Adrenal gland (tissue), 19 donors: ENCODE measurements at places on chromosomes 1 and 21. TPM values are rescaled to one million over a fixed set of nuclear protein-coding genes. Genes with fewer than 3 reads are reported as not detected.
A peak's percentile ranks its signal among the peaks of the same experiment; 100 is the strongest.

Gene SPATA21
- not detected for total RNA-seq

Gene CLCA2
- 1.1 TPM for total RNA-seq

Gene TNNI3K
- total RNA-seq: 2.9 TPM

DNA sequence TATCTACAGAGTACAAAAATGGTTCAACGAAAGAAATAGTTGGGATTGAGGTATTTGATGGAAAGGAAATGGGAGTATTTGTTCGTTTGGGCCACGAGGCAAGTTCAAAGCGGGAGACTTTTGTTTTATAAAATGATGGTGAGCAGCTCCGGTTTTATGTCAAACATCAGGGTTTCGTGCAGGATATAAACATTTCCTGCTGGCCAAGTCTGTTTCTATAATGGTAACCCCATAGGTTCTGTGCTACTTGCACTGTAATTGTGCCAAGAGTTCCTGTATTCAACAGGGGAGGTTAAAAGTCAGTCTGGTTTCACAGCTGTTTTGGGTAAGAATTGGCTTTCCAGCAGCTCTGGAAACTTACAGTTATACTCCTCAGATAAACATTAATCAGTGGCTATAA lies 290.3 kb upstream of the NRIP1 start:
- no peak for DNase-seq

DNA sequence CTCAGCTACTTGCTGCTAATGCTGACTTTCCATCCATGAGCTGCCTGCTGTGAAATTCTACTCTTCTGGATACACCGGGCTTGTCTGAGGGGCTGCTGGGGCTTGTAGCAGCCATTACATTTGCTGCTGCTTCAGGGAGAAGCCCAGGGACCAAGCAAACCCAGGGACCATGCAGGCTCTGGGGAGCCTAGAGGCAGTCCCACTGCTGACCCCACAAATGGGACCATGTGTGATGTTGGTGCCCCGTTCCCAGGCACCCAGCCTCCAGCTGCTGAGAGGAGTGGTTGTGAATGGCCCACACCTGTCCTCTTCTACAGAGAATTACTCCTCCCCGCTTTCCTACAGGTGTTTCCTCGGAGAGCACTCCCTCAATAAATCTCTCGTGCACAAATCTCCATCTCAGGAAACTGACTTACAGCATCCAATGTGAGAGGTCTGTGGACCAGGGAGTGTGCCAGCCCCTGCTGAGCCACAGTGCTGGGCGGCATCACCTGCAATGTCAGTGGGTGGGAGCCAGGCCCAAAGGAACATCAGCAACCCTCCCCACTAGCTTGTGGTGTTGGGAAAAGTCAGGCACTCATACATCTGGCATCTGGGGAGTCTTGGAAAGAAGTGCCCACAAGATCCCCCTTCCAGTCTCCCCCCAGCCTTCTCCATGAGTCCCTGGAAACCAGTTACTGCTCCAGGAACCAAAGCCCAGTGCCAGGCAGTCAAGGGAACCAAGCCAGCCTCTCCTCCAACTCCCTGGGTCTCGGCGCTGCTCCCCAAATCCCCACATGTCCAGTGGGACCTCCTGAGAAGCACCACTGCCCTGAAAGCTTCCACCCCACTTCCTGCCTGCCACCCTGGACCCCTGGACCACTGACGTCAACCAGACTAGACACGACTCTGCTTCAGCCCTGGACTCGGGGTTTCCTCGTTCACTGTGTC lies 65.1 kb downstream of the TCP10L start:
- no peak for DNase-seq

GRCh38 chr1:49229555-49229954 lies 452.9 kb upstream of the BEND5 start:
- DNase-seq: no peak

DNA sequence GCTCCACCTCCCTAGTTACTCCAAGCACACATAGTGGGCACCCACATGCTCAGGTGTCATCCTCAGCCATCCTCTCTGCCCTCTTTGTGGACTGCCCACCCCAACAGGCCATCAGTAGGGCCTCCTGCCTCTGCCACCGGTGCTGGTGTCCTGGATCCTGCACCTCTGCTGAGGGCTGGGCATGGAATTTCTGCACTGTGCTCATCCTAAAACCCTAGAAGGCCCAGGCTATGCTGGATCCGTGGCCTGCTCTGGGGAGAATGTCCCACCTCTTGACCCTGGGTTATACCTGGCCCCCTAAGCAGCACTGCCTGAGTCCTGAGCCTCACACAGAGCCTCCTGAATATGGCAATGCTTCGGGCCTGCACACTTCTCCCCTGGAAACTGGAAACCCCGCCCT lies 318.3 kb downstream of the MATN1 start:
- no peak for DNase-seq

DNA sequence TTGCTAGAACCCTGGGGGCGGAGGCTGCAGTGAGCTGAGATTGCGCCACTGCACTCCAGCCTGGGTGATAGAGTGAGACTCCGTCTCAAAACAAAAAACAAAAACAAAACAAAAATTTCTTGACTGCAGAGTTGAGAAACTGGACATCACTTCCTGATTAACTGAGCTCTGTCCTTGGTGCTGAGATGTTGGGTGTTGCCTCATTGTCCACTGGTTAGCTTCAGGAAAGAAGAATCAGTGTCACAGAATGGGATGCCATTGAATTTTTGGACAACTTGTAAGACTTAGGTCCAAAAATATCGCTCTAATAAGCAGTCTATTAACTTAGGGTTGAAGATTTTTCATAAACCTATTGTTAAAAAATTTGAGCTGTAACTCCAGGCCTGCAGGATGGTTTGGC lies 23.8 kb upstream of the KCNA10 start:
- DNase-seq: peak; percentile 15

DNA sequence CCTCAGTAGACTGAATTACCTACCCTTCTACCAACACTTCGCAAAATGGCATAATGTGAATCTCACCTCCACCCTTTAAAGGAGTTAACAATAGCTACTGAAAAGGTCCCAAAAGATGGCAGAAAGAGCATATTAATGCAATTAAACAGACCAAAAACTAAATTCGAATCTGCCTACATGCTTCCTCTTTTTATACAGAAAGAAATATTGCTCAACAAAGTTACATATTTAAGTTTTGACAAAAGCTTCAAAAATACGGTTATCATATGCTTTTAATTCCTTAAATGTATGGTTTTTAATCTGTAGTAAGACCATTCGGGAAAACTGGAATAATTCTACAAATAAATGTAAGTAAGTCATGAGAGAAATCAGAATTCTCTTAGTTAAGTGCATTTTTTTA lies 2.2 kb downstream of the APP start:
- no peak for DNase-seq

DNA sequence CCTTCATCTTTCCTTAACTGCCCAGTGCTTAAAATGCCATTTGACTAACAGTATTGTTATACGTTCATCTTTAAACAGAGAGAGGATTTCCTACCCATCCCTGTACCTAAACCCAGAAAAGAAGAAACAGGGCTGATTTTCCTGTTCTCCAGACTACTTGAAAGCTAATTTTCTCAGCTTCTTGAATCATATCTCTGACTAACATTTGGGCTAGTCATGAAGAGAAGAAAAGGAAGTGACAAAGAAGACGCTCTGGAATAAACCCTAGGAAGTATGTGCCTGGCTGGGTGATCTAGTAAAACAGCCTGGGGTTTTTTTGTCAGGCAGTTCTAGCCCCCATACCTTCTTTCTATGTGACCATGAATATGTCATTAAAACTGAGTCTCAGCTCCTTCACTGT lies 44.8 kb upstream of the SGIP1 start:
- no peak for DNase-seq

DNA sequence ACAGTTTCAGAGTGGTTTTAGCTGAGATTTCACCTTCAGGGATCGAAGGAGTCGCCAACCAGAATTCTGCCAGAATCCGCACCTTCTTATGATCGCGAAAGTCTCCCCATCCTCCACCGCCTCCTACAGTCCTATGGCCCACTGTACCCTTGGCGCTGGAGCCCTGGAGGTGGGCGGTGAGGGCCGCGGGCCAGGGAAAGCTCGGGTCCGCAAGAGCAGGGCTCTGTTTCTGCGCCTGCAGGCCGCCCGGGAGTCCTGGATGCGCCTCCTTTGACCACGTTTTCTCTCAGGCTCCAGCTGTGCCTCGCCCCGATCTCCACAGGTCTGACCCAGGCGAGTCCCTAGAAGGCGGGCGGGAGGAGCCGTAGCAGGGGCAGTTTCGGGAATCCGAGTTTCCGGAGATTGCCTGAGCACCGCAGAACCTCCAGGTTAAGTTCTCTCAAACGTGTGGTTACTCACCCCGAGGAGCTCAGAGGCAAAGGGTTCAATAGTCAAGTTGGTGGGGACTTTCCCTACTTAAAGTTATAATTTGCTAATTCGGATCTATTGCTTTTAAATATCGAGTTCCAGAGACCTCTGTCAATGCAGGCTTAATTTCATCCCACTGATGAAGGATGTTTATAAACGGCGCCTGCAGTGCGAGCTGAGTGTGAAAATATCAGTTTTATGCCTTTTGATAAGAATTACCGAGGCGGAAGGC lies 3.2 kb upstream of the LHX8 start:
- DNase-seq: no peak

- no peak for DNase-seq
Observed at GRCh38 chr1:44267438-44267837, 54.2 kb downstream of the DMAP1 start.

DNA sequence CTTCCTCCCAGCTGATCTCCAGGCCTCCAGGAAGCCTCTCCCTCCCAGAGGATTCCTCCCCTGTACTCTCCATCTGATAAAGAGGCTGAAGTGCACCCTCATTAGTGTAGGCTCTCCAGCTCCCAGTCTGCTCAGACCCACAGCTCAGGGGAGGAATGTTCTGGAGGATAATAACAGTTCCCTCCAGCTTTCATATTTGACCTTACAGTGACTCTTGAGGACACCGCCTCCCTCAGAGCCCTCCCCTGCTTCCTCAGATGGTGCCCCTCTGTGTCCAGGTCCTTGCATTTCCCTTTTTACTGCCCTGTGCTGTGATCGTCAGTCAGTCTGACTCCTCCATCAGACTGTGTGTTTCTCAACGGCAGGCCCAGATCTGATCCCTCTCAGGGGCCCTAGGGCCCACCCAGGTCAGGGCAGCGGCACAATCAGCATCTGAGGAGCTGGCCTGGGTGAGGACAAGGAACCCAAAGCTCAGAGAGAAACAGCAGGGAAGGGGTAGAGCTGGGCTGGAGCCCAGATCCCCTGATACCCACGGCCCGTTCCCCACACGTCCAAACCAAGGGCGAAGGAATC lies 1.1 kb upstream of the SHISAL2A start:
- DNase-seq: no peak

DNA sequence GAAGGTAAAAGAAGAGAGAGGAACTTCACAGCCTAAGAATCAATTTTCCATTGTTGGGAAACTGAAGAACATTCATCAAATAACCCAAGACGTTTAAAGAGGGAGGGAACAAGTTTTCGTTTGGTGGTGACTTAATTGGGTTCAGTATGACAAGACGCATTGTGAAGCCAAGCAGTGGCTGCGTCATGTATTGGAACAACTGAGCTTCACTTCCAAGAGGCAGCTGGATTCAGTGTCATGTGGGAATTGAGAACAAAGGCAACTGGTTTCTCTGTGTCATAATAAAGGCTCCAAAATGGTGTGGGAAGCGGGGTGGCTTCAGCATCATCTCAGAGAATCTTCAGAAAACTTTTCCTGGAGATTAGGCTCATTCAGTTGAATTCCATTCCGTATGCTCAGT lies 29.8 kb upstream of the RC3H1 start:
- no peak for DNase-seq
